ENCODE measurements at places on chromosomes 5 and 9.

- DNase-seq: no peak
These were observed 571 bp downstream of the CNTFR start for GRCh38 chr9:34588671-34589635.

- no peak for DNase-seq
These were observed 21.3 kb downstream of the RAI14 start for GRCh38 chr5:34677428-34677827.

DNA sequence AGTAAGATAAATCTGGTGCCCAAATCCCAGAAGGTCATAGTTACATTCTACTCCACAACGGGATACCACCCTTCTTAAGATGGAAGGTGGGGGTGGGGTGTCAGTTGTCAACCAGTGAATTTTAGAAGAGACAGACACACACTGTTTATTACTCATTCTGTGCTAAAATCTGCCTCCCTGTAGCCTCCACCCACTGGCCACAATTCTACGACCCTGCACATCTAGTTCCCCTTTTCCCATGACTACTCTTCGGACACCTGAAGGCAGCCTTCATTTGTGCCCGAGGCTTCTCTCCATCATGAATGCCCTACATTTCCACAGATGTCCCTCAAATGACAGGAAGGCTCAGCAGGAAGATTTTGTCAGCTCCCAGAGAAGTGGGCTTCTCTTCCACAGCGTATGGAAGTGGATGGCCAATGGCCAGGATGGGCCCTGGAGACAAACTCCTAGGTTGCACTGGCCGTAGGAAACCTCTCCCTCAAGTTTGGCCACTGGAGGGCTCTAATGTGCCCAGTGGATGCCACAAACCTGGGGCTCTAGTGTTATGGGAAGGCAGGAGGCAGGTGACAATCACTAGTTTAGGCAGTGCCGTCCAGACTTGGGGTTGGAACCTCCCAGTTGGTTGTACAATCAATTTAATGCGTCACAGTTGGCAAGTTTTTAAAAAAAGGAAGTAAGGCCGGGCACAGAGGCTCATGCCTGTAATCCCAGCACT is 46.6 kb downstream of the PTPN3 start:
- DNase-seq: no peak

GRCh38 chr5:149424371-149425315 is 45.6 kb upstream of the IL17B start:
- DNase-seq: no peak

DNA sequence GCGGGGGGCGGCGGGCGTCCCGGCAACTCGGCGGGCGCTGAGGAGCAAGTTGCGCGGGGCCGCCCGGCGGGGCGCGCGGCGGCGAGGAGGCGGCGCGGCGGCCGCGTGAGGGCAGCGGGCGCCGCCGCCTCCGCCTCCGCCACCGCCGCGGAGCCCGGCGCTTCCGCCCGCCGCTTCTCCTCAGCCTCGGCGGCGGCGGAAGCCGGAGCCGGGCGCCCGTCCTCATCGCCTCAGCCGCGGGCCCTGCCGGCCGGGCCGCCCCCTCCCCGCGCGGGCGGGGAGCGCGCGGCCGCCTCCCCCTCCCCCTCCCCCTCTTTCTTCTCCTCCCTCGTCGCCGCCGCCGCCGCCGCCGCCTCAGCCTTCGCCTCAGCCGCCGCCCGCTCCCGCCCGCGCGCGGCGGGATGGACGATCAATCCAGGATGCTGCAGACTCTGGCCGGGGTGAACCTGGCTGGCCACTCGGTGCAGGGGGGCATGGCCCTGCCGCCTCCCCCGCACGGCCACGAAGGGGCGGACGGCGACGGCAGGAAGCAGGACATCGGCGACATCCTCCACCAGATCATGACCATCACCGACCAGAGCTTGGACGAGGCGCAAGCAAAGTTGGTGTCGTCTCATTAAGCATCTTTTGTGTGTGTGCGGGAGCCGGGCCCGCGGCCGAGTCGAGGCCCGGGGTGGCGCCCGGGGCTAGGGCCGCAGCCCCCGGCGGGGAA is at the start of gene PBX3:
Gene PBX3, plus strand, starts transcription at position 321 of the 712 bp plus-strand sequence.
- DNase-seq: no peak

DNA sequence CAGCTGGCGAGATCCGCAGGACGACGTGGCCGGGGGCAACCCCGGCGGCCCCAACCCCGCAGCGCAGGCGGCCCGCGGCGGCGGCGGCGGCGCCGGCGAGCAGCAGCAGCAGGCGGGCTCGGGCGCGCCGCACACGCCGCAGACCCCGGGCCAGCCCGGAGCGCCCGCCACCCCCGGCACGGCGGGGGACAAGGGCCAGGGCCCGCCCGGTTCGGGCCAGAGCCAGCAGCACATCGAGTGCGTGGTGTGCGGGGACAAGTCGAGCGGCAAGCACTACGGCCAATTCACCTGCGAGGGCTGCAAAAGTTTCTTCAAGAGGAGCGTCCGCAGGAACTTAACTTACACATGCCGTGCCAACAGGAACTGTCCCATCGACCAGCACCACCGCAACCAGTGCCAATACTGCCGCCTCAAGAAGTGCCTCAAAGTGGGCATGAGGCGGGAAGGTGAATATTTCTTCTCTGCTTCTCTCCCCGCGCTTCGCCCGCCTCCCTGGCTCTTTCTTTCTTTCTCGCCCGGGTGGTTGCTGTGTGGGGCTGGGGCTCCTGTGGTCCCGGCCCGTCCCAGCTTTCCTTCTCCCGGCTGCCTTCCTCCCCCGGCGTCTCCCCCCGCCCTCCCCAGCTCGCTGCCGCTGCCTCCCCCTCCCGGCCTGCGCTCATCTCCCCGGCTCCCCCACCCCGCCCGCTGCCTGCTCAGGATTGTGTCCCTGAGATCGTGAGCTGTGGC is 2.2 kb downstream of the NR2F1 start:
- DNase-seq: no peak

- DNase-seq: no peak
These were observed 297.6 kb downstream of the KDM4C start for GRCh38 chr9:7055171-7055903.

DNA sequence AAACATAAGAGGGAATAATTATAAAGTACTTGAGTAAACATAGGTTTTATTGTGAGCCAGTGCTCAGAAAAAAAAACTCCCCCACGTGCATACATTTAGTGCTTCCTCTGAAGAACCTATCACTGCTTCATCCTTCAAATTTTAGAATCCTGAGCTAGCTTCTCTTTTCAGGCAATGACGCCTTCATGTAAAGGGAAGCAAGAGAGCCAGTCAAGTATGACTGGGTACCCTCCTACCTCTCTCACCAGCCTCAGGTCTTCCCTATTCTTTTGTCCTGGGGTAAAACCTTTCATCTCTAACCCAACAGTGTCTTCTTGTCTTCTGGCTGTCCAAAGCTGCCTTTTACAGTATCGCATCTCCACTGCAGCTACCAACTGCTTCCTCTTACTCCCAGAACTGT is 32.0 kb downstream of the PLPP1 start:
- no peak for DNase-seq

DNA sequence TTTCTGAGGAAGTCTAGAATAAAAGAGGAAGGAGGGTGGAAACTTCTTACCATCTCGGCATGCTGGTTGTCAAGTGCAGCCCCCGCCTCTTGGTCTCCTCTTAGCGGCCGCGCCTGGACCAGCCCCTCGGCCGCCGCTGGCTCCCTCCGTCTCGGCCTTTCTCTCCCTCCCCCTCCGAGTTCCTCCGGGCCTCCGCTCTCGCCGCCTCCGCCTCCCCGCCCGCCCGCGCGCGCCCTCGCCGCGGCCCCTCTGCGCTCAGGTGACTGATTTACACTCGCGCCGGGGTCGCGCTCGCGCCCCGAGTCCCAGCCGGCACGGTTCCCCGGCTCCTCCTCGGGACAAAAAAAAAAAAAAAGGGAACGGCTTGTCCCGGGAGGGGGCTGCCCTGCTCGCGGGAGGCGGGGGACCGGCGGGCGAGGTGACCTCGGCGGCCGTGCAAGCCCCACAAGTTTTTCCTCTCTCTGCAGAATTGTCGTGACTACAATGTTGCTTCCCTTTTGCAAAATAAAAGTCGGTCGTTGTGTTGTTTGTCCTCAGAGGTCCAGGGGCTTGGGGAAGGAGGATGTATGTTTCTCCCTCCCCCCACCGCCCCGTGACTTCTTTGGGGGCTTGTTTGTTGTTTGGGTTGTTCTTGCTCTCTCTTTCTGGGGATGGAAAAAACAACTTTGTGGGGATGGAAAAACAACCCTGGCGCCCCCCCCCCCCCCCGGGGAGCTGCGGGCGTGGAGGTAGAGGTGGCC is at the start of gene BNC2:
Gene BNC2, minus strand, starts transcription at position 75 of the 740 bp plus-strand sequence. Its CDS starts 22 bp downstream, at position 53.
- no peak for DNase-seq

GRCh38 chr5:50767588-50767987 is 101.2 kb downstream of the PARP8 start:
- no peak for DNase-seq

DNA sequence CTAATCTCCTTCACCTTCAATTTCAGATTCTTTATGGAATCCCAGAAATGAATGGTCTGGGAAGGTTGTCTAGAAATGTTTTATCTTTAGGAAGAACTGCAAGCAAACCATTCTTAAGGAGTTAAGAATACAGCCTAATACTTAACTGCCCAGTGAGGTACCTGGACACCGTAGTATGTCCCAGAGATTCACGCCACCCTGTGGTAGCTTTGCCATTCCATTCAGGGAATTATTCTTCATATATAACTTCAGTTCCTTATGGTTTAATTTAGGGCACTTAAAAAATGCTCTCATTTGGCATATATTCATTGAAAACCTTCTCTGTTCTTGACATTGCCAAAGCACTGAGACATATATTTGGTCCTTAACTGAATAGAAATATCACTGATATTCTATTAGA is 49.7 kb downstream of the ACTBL2 start:
- DNase-seq: no peak

GRCh38 chr9:133647765-133648469 is 11.8 kb downstream of the DBH start:
- no peak for DNase-seq

- DNase-seq: no peak
These were observed 227.9 kb upstream of the TARS1 start for GRCh38 chr5:33212900-33213299.

GRCh38 chr5:36059571-36060419 is 6.9 kb downstream of the UGT3A2 start:
- DNase-seq: no peak

DNA sequence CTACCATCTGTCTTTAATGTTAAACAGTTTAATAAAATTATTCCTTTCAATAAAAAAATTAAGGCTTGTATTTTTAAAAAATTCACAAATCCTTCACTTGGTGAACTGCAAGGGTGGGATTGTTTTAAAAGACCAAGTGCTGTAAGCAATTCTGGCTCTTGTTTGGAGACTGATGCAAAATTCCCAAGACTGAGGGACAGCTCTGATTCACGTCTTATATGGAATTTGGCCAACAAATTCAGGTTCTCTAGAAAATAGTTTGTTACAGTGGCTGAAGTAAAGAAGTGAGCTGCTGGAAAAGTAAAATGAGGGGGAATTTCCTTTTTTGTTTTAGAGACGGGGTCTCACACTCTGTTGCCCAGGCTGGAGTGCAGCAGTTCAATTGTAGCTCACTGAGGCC is 58.3 kb downstream of the PRELID2 start:
- no peak for DNase-seq

DNA sequence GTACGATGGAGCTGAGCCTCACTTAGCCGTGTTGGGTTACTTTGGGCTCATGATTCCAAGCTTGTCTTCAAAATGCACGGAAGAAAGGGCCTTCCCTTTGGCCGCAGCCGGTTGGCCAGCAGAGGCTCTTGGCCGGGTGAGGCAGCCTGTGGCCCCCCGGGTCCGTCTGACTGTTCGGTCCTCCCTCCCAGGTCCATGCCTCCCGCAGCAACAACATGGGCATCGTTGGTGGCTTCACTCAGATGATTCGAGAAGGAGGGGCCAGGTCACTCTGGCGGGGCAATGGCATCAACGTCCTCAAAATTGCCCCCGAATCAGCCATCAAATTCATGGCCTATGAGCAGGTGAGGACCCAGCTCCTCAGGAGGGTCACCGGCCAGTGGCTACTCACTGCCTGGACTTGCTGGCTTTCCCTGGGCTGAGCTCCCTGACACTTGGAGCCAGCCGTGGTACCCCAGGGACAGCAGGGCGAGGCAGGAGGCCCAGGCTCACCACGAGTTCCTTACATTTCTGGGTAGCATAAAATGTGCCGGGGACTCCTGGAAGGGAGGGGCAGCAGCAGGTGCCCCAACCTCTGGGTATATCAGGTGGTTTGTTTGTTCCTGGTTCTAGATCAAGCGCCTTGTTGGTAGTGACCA is 21.9 kb downstream of the PTGES2 start:
- DNase-seq: no peak

DNA sequence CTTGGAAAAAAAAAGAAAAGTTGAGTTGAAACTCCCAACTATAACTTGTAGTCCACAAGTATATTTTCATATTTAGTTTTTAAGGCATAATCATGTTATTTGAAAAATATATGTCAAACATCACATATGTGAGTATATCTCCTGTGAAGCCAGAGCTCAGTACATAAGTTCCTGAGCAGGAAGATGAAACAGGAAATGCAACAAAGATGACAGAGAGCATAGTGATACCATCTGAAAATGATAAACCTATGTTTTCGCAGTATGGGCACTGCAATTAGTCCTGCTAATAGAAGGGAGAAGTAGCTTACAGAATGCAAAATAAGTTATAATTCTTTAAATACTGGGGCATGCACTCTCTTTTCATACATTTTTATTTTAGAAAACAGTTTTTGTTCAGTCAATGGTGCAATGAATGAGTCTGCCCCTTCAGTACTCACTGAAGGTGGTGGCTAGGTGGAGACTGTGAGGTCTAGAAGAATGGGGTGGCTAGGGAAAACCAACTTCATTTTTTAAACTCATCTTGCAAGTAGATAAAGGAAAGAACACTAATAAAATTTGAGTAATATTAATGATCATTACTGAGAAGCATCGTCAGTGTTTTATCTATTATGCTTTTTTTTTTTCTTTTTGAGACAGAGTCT is 54.1 kb upstream of the FYB1 start:
- no peak for DNase-seq

- no peak for DNase-seq
These were observed 201.7 kb upstream of the PANK3 start for GRCh38 chr5:168780888-168781287.

DNA sequence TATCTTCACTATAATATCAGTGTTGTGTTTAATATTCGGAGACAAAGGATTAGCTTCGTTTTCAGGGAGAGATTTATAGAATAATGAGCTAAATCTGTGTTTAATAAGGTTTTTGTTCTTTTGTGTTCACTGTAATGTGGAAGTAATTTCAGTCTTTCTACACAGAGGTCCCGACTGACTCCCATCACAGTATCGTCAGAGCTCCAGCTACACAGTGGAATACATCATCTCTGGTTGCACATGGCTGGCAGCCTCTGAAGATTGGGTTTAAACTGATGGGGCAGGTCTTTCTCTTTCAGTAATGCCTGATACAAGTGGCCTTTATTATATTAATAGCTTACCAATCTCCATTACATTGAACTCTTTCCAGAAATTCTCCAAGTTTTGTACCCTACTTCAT is 736.7 kb upstream of the RIOK2 start:
- no peak for DNase-seq

DNA sequence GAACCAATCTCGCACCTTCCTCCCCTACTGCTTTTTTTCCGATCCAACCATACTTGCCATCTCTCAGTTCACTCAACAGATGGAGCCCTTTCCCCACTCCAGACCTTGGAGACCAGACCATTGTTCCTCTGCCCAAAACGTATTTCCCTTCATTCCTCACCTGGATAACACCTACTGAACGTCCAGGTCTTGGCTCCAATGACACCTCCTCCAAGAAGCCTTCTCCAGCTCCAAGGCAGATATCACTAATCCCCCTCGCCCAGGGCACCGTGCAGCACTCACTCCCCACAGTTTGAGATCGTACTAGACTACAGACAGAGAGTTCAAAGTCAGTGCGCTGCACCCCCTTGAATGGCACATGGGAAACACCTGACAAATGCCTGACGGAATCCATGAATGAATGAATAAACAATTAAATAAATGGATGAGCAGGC is 47.1 kb upstream of the AKNA start:
- no peak for DNase-seq

GRCh38 chr5:14450018-14450524 is 131.5 kb upstream of the OTULINL start:
- DNase-seq: no peak

All from DMS79 (cell line).